Left lung (tissue), 14 donors: ENCODE measurements at places on chromosomes 6 and 20. TPM values are rescaled to one million over a fixed set of nuclear protein-coding genes. Genes with fewer than 3 reads are reported as not detected.

SLC12A5 gene
- total RNA-seq: 0.71 TPM

- DNase-seq: no peak
Measured at GRCh38 chr20:23153696-23154341, 67.7 kb upstream of the CD93 start.

MCUR1 gene
- 25.3 TPM for total RNA-seq

TTBK1 gene
- 0.26 TPM for total RNA-seq

NNAT gene
- 3.8 TPM for total RNA-seq
